ENCODE measurements at places on chromosomes 11 and 22. TPM values are rescaled to one million over a fixed set of nuclear protein-coding genes. Genes with fewer than 3 reads are reported as not detected.

GRCh38 chr11:15629690-15630321, 515.1 kb downstream of the INSC start:
- DNase-seq: no peak

DNA sequence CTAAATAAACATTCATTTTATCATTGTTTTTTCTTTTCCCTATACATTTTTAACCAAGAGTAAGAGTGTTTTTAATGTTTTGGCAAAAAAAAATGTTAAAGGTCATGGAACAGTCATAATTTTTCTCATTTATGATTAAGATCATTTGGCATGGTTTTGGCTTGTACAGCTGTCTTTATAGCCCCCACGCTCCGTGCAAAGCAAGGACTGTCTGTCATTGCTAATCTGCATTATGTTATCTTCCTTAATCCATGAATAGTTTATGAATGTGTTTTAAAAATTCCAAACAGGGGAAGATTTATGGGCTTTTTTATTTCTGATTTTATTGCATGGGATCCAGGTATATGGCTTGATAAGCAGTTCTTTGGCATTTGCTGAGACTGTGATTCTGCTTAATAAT, 28.1 kb downstream of the PGM2L1 start:
- DNase-seq: no peak

- no peak for DNase-seq
Measured at GRCh38 chr11:90355200-90355599, 132.4 kb upstream of the CHORDC1 start.

GRCh38 chr22:42314709-42315391, 44.4 kb upstream of the TCF20 start:
- DNase-seq: no peak

DNA sequence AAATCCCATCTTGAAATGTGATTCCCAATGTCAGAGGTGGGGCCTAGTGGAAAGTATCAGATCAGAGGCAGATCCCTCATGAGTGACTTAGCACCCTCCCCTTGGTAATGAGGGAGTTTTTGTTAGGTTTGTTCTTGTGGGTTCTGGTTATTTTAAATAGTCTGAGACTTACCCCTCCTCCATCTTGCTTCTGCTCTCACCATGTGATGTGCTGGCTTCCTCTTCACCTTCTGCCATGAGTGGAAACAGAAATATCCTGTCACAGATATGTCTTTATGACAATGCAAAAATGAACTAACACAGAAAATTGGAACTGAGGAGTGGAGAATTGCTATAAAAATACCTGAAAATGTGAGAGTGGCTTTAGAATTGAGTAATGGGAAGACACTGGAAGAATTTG, 33.1 kb downstream of the TMEM225 start:
- DNase-seq: no peak

The MMP8 gene
- not detected for total RNA-seq

DNA sequence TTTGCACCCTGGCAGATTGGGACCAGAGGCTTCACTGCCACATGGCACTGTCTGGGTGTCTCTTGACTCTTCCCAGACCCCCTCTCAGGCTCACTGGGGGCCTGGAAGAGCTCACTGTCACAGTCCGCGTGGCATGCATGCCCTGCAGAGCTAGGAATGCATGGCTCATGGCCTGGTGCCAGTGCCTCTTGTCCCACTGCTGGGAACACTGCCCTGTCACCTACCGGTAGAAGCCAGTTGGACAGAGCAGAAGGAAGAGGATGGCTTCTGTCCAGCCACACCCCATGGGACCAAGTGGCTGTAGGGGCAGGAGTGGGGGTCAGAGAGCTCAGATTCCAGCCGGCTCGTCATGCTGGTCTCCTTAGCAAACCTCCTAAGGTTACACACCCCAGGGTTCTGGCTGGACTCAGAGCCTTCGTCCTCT, 29.7 kb downstream of the MB start:
- DNase-seq: no peak

The BEST1 gene
- 53.2 TPM for total RNA-seq

DNA sequence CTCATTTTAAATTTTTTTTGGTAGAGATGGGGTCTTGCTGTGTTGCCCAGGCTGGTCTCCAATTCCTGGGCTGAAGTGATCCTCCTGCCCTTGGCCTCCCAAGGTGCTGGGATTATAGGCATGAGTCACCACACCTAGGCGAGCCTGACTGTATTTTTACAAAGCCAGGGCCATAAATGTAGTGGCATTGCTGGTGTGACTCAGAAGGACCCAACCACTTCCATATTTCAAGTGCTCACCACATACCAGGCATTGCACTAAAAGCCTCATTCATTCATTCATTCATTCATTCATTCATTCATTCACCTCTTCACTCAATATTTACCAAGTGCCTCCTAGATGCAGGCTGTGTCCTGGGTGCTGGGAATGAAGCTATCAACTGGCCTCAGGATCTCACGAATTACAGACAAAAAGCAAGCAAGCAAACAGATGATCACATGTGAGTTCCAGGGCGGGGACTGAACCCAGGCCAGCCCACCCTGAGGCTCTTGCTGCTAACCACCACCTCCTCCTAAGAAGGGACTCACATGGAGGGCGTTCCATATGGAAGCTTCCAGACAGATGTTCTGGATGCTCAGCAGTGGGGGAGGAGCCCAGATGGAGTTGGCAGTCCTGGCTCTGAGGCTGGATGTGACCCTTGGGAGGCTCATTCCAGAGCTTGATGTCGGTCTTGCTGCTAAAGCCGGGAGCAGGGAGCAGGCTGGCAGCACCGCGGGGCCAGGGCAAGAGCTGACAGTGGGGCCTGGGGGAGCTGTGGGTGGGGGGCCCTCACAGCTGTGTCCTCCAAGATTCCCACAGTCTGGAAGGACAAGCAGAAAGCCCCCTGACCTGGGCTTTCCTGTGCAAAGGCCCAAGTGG, 158.8 kb downstream of the CTTN start:
- DNase-seq: no peak

DNA sequence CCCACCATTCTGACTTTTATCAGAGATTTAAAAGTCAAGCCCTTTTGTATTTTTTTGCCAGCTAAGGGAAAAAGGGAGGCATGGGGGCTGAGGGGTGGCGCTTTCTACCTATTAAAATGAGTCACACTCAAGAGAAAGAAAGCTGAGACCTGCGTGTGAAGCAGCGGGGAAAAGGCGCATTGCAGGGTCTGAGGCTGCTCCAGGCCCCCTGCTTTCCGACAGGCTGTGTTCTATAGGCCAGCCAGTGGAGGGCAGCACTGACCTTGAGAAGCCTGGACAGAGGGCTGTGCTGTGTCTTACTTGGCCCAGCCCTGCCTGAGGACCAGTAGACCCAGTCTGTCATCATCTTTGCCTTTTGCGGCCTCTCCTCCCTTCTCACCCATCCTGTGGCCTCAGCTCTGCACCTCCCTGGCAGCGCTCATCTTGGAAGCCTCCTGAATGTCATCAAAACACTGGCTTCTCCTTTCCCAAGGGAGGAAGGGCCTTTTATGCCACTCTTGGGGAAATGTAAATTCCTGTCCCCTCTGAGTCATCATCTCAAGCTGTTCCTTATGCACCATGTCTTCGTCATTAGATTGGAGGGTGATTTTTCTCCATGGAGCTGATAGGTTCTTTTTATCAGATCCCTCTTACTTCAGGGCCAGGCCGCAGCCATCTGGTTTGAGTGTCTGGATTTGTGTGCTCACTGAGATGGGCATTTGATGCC, 12.6 kb upstream of the MAPK8IP1 start:
- no peak for DNase-seq

DNA sequence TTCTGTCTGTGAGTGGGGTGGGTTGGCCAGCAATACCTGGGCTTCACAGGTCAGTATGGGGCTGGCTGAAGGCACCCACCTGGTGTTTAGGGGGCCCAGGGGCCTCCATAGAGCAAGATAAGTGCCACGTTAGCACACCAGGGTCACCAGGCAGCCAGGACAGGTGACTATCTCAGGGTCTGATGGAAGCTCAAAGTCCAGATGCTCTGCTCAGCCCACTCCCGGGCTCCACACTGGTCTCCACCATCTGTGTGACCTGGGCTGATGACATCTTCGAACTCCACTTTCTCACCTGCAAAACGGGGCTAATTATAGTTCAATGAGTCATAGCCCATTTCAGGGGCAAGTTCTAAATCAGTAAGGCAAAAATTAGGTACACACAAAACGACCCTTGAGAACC, 39.4 kb upstream of the PRDM11 start:
- no peak for DNase-seq

Data from tibial nerve (tissue), 4 donors.